T follicular helper cell (primary cell): ENCODE measurements at places on chromosomes 6 and 20.

GRCh38 chr20:33667245-33667675, 517 bp downstream of the ACTL10 start:
- DNase-seq: no peak

DNA sequence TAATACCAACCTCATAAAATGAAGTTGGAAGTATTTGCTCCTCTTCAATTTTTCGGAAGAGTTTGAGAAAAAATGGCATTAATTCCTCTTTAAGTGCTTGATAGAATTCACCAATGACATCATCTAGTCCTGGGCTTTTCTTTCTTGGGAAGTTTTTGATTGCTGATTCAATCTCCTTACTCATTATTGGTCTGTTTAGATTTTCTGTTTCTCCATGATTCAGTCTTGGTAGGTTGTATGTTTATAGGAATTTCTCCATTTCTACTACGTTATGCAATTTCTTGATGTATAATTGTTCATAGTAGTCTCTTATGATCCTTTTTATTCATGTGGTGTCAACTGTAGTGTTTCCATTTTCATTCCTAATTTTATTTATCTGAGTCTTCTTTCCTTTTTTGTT, 176.9 kb upstream of the PRND start:
- DNase-seq: no peak

DNA sequence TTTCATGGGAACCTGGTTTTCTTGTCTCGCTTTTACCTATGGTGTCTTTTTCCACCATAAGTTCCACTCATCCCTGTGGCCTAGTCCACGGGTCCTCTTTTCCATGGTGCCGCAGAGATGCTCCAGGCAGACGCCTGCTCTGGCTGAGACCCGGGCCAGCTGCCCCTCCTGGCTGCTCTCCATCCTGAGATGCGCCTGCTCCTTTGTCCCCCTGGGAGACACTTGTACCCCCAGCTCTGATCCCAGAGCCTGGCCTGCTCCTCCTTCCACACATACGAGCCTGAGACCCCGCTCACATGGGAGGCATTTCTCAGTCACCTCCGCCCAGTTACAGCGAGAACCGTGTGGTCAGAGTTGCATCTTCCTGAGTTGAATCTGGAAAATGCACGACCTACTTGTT, 29.6 kb downstream of the RNASET2 start:
- no peak for DNase-seq

DNA sequence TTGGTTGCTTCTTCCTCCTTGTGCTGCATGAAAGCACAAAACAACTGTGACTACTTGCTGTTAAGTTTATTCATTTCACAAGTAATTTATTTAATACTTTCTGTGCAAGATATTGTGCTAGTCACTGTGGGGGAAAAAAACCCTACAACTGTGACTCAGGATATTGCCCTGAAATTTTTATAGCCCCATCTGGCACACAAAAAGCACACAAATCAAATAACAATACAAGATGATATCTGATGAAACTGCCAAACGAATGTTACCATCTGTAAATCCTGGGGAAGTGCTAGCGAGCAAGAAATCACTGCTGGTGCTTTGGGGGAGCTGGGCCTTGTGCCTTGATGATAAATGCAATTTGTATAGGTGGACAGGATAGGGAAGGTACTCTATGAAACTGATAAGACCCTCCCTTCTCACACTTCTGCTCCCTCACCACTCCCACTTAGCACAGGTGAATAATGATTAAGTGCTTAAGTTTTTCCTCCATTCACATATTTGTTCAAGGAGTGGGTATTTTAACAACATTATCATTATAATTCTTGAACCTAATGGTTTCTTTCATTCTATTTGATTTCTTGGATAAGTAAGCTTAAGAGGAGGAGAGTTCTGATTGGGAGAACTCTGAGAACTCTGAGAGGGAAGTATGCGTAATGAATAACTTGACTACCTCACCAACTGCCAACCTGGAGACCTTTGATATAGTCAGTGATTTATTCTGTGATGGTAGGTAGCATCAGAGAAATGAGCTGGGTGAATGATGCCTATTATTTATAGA, 115.3 kb downstream of the RTN4IP1 start:
- no peak for DNase-seq

- no peak for DNase-seq
These were observed 49.8 kb upstream of the HEY2 start for GRCh38 chr6:125699591-125699990.

GRCh38 chr20:44692932-44693480, 22.2 kb upstream of the CCN5 start:
- no peak for DNase-seq

DNA sequence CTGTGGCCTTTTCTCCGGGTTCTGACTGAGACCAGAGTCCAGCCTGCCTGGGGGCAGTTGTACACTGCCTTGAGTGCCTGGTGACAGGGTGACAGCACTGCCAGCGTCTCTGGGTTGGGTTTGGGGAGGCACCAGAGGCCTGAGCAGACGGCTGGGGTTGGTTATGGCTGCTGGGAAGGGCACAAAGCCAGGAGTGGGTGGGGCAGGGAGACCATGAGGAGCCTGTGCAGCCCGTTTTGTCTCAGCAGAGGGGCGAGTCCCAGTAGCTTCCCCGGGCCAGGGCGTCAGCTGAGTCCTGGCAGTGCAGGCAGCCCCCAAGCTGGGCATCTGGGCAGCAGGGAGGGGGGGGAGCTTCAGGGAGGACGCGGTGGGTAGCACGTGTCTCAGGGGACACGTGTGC, 15.3 kb upstream of the SULF2 start:
- no peak for DNase-seq

DNA sequence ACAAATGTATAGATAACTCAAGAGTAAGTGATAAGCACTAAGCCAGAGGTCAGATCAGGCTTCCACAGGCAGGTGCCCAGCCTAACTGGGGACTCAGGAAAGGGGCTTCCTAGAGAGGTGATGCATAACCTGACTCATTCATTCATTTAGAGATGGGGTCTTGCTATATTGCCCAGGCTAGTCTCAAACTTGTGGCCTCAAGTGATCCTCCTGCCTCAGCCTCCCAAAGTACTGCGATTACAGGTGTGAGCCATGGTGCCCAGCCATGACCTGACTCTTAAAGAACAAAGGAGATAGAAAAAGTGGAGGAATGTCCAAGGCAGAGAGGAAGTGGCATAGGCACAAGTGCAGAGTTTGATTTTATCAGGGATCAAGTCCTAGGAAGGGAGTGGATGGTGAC, 41.9 kb downstream of the GJA10 start:
- no peak for DNase-seq

GRCh38 chr6:108562503-108562993, 1.8 kb downstream of the FOXO3 start:
- DNase-seq: no peak

DNA sequence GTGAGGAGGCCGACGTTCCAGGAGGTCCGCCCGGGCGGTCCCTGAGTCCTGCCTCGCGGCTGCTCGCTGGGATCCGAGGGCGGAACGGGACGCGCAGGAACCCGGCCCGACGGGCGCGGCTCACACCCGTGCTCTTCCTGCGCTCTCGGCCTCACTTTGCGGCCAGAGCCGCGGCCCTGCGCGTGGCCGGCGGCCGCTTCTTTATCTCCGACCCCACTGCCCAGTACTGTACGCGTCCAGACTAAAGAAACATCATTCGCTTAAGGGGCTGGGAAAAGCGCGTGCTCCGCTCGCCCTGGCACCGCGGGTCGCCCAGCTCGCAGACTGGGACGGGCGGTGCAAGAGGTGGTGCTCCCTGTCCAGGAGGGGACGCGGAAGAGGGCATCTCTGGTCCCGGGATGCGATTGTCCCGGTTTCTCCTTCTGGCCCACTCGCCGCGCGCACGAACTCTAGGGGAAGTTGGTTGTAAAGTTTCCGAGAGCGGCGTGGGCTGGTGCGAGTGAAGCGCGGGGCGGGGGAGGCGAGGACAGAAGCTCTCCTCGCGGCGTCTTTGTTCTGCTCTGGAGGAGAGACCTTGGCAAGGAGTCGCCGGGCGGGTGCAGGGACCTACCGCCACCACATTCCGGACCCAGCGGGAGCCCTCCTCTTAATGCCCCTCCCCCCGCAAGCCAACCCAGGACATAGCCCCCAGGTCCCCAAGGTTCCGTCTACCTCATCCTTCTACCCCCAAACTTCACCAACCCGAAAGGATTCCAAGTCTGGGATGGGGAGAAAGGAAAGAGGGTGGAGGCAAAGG, 71.0 kb downstream of the SOX4 start:
- no peak for DNase-seq

DNA sequence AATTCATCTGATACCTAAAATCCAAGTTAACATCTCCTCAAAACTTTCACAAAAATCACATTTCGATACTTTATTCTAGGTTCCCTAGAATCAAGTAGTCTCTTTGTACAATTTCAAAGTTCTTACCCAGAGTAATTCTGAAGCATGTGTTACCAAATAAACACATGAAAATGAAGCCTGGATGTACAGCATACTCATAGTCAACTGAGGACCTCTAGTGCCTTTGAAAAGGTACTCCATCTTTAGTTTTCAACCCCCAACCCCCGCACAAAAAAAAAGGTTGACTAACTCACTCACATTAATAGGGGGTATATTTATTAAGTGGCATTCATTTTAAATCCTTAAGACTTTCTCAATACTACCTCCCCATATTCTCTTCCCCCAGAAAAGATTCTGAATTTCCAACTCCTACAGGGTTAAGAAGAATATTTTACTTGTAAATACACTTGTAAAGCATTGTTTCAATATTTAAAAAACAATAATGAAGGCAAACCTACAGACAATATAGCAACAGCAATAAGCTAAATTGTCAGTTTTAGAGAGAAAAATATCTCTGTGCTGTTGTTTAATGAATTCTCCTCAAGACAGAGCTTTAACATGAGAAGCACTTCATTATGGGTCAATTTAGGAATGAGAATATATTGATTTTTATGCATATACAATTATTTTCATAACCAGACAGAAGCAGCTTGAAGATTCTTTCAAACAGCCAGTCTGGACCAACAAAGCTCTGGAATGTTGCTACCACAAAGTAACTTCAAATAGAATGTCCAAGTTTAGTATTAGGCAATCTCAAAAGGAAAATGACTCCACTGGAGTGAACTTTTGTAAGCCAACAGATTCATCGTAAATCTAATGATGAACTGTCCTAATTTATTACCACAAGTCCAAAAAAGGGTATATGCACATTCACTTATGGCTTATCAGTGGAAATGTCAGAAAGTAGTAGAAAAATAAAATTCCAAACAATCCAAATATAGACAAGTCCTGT, 3.3 kb downstream of the PLN start:
- no peak for DNase-seq
